NCI-H226 (cell line): ENCODE measurements at places on chromosomes 5 and 9.

DNA sequence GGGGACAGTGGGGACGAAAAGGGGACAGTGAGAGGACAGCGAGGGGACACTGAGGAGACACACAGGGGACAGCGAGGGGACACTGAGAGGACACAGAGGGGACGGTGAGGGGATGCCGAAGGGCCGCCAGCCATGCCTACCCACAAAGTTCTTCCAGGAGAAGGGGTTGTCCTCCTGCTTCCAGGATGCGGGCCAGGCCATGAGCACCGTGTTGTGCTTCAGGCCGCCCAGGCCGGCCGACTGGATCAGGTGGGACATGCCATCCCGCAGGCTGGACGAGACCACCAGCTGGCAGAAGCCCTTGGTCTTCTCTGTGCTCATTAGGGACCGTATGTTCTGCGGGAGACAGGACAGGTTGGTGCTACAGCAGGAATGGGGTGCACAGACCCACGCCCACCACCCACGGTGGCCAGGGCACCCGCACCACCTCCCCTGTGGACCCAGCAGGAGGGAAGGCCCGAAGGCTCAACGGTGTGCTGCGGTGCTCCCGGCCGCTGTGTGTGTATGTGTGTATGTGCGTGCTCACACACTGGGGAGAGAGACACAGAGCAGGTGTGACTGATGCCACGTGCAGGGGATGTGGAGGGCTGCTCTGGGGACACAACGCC, 46.6 kb downstream of the SLC12A7 start:
- DNase-seq, result no peak

DNA sequence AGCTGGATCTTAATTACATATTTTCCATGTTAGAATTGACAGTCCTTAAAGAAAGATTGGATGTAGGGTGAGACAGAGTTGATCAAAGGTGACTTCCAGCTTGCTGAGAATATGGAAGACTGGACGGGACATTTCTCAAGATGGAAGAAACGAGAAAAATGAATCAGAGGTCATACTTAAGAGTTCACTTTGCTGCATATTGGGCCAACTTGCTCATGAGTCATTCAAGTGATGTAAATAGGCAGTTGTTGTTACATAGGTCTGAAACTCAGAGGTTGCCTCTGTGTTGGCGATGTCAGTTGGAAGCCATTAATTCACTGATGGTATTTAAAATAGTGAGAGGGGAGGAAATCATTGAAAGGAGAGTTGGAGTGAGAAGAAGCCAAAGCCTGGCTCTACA, 132.8 kb downstream of the CD180 start:
- no peak for DNase-seq

DNA sequence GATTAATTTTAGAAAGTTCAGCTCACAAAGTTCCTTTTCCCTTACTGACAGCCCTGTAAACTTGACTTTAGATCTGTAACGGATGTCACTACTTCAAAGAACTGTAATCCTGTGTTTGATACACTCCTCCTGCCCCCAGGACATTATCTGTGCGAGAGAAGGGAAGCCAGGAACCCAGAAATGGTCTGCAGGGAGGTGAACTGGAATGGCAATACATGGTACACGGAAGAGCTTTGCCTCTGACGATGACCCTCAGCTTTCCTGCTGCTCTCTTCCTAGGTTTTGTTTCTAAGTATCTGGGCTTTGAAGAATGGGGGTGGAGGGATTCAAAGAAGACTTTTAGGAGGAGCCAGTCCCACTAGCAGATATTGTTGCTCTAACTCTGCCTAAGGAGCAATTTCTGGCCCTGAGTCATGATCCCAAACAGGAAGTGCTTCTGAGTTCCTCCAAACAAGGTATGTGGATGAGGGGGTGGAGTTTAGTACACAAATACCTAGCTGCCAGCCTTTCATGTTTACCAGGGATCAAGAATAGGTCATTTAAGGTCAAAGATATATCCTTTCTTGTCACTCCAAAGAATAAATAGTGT, 43.4 kb upstream of the TMC1 start:
- DNase-seq, result peak; percentile 87

GRCh38 chr9:36504156-36504555, 68.5 kb upstream of the MELK start:
- DNase-seq, result no peak

DNA sequence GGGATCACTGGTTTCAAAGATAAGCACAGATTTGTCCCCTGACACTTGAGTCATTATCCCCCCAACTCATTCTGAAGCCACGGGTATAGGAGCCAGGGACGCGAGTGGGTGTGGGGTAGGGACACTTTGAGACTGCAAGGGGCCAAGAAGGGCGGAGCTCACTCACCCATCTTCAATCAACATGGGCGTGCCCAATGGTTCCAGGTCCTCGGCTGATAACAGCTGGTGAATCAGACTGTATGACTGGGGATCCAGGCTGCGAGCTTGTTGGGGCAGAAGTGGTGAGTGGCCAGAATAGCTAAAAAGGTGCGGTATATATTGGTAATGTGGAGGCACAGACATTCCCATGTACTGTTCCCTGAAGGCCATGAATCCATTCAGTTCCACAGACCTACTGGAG, 30.7 kb upstream of the NR5A1 start:
- no peak for DNase-seq

GRCh38 chr5:180601591-180602480, 10.5 kb upstream of the SCGB3A1 start:
- no peak for DNase-seq

DNA sequence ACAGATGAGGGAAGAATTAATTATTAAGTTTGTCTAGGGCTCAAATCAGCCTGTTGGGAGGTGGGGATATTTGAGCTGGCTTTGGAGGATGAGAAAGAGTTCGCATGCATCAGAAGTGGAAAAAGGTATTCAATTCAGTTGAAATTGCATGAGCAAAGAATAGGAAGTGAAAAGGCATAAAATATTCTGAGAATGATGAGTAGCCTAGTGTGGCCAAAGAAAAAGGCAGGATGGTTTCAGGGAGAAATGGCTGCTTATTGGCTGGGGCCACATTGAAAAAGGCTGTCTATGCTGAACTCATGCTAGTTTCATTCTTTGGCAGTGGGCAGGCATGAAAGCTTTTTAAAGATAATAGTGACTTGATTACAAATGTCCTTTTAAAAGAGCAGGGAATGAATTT, 235.4 kb upstream of the RIOK2 start:
- no peak for DNase-seq

DNA sequence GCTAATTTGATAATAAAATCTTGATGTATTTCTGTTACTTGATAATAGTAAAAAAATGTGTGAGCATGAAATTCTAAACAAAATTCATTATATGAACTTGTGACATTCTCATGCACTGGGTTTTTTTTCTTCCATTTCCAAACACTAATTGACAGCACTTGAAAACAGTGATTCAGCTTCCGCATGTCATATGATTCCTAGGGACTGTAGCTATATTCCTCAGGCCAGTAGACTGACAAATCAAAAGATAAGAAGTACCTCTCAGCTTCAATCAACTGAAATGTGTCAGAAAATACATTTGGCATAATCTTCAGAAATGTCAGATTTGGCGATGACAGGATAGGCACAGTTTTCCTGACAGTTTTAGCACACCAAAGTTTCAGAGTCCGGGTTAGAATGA, 52.5 kb downstream of the EFNA5 start:
- no peak for DNase-seq

GRCh38 chr9:2758898-2759510, 41.7 kb downstream of the KCNV2 start:
- no peak for DNase-seq

DNA sequence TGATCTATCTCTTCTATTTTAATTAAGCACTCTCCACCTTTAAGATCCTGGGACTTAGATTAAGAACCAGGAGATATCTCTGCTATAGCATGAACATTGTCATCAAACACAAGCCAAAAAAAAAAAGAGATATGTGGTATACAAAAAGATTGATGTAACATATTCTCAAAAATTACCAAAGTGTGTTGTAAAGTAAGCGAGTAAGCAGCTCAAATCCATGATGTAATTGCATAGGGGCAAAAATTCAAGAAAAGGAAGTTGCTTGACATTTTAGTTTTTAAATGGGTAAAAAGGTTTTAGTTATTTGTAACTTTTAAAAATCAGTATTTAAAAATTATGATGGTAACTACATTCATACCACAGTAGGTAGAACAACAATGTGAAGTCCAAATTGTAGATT, 40.7 kb downstream of the CNTRL start:
- DNase-seq, result no peak

GRCh38 chr5:37751227-37751626, 88.6 kb downstream of the GDNF start:
- peak; percentile 20 for DNase-seq

GRCh38 chr9:86549401-86549811, 195.2 kb upstream of the TUT7 start:
- no peak for DNase-seq

DNA sequence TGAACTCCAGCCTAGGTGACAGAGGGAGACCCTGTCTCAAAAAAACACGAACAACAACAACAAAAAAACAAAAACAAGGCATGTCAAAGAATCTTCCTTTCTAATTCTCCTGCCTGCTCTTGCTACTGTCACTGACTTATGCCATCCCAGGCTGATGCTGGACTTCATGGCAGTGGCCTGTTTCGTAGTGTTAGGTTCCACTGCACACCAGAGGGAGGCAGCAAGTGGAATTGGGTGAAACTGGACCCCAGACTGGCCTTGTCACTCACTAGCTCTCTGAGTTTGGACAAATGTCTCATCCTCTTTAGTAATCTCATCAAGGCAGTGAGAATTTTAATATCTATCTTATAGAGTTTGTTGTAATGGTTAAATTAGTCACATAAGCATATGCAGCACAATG, 12.9 kb downstream of the NIM1K start:
- DNase-seq, result no peak

DNA sequence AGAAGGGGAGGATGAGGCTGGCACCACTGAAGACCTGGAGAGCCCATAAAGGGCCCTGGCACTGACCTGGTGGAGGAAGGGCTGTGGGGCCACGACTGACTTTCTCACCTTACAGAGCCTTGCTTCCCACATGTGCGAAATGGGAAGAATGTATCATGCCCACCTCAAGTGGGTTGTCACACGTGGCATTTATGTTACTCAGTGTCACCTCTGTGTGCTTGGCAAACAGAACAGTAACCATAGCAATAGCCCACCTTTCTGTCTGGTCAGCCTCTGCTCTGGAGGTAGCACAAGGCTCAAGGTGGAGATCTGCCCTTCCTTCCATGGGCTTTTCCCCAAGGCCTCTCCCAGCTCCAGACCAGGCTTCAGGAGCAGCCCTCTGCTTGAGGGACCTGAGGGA, 16.7 kb downstream of the TCF7 start:
- DNase-seq, result no peak

- DNase-seq, result no peak
Measured at GRCh38 chr9:561427-561826, 280.1 kb upstream of the DMRT1 start.

DNA sequence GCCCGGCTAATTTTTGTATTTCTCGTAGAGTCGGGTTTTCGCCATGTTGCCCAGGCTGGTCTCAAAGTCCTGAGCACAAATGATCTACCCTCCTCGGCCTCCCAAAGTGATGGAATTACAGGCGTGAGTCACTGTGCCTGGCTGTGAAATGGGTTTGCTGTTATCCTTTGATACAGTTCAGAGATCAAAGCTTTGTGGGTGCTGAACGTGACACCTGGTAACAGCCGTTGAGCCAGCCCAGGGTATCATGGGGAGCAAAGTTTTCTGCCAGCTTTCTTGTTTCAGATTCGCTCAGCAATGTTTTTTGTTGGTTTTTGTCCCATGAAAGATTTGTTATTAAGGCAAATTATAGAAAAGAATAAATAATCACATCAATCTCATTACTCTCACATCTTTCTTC, 68.9 kb upstream of the LPAR1 start:
- DNase-seq, result no peak

GRCh38 chr5:439181-439580, 3.8 kb upstream of the EXOC3 start:
- no peak for DNase-seq

- peak; percentile 88 for DNase-seq
Measured at GRCh38 chr5:143350751-143351602, 52.5 kb downstream of the NR3C1 start.

DNA sequence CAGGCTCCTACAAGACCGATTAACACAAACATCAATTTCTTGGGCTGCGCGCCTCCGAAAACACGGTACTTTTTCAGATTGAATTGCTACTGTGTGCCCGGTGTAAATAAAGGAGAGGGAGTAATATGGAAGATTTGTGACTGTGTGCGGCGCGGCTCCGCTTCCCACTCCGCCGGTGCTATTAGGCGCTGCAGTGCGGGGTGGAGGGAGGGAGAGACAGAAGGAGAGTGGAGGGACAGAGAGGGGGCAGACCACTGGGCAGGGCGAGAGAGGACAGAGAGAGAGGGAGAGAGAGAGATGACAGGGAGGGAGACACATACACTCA, 24.7 kb upstream of the RNU6ATAC start:
- DNase-seq, result no peak

DNA sequence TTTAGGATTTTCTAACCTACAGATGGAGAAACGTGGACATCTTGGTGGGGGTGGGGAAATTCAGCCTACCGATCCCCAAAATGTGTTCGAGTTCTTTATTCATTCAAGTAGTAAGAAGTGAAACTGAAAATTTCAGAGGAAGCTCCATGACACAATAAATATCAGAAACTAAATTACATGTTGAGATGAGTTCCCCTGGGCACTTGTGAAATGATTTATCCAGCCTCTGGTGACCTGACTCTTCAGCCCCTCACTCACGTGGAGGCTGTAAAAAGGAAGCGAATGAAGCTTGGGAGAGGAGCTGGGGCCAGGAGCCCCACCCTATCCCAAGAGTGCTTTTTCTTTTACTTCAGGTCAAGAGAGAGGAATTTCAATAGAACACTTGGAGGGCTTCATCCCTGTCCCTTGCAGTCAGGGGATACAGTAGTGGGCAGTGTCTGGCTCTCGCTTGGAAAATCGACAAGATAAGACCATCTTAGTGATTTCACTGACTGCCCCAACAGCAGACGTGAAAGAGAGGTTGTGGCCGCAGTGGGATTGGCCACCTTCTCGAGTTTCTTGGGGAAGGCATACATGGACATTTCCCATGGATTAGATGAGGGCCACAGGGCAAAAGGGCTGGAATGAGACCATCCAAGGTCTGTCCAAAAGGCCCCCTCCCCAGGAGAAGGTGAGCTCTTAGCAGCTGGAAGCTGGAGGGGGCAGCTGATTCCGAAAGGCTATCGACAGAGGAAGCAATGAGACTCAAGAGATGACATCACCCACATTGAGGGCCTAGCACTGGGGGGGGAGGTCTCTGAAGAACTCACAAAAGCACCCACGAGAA, 76.8 kb upstream of the SH3PXD2B start:
- no peak for DNase-seq

DNA sequence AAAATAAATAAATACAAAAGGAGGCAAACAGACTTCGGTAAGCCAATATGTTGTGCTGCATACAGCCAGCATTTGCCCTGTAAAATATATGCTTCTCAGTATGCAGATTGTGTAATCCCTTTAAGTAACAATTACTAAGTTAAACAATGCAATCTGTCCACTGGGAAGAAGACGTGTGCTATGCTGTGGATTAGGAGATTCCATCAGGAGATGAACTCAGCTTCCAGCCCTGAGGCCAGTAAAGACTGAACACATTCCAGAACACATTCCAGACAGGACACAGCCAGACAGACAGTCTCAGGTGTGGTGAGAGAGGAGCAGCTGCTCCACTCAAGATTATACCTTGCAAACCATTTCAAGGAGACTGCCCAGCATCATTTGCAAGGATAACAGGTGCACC, 97.8 kb downstream of the MPDZ start:
- DNase-seq, result peak; percentile 61

GRCh38 chr9:133227242-133227860, 18.3 kb upstream of the OBP2B start:
- no peak for DNase-seq
